ENCODE measurements at places on chromosomes 6 and 20.

- no peak for DNase-seq
Measured at GRCh38 chr6:117110146-117110545, 155.2 kb upstream of the VGLL2 start.

DNA sequence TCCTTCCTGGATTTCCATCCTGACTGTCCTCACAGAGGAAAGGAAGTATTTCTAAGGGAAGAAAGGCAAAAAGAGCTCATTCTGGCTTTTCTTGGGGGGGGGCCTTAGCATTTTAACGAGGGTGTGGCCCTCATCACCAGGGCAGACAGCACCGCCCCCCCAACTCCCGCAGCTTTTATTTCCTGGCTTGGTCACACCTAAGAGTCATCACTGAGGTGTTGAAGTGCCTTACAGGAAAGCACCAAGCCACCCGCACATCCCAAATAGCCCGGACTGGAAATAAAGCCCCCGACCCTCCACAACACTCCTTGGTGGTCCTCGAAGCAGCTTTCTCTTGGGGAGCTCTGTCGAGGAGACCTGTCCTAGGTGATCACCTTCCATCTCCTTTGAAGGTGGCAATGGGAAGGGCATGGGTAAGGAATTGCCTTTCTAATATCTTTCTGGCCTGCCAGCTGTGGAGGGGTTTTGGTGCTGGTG, 1.3 kb downstream of the PTK7 start:
- DNase-seq, result no peak

DNA sequence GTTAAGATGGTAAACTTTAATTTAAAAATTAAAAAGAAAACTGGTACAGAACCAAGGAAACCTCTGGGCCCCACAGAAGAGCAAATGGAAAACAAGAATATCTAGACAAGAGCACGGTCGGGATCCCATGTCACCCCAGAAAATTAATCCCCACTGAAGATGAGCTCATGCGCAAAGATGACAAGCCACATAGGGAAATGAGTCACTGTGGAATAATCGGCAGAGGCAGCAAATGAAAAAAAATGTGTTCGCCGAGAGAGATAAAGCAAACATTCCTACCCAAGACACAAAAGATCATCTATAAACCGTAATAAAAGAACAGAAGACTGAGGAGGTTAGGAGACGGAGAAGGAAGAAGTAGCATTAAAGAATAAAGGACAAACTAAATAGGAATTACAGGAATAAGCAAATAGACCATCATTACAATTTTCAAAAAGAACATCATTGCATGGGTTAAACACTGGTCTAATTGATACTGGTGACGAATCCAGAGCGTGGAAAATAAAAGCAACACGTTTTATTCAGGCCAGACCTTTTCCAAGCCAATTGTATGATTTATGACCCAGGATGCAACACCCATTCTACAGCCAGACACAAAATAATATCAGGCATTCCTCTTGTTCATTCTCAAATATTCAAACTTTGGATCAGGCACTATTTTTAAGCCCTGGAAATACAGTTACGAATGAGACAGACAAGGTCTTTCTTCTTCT, 138.0 kb upstream of the ARID1B start:
- no peak for DNase-seq

DNA sequence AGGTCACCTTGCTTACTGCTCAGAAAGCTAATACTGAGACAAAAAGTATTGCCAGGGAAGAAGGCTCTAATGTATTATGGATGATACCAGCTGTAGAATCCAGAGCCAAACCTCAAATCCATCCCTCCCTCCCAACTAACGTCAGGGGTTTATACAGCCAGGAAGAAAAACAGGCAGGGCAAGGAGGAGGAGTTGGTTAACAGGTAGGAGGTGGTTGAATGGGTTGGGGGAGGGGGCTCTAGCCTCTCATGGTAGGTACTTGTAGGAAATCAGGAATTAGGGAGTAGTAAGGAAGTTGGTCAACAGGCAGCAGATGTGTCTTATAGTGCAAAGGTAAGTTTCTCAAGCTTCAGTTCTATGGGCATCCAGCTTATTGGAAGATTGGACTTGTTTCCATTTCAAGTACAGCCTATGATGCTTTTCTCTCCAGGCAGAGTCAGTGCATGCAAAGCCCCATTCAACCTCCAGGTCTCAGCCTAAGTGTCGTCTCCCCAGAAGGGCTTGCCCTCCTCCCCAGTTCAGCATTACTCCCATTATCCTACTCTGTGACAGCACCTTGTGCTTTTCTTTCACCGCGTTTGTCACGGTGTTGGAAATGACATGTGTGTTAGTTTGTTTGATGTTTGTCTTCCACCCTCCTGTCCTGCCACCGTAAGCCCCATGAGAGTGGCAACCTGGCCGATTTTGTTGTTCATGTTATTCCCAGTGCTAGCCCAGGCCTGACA, 38.1 kb downstream of the PNLDC1 start:
- no peak for DNase-seq

DNA sequence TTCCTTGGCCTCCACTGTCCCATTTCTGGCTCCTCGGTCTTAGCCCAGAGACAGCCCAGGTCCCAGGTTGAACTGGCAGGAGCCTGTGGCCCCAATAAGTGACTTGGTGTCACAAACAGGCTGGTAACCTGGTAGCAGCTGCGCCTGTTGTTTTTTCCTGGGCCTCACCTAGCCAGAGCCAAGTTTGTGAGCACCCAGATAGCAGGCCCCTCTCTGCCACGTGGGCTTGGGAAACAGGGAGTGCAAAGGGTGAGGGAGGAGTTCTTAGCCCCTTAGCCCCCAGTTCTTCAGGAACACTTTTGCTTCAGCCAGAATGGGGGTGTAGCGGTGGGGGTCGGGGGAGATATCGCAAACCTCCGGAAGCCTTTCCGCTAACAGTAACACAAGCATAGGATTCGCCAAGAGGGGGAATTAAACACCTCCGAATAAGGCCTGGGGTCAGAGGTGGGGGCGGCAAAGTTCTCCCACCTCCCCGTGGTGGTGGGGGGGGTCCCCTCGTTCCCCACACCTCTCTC, 760 bp downstream of the C6orf132 start:
- DNase-seq, result no peak

GRCh38 chr6:130981409-130981808, 81.6 kb downstream of the EPB41L2 start:
- no peak for DNase-seq

DNA sequence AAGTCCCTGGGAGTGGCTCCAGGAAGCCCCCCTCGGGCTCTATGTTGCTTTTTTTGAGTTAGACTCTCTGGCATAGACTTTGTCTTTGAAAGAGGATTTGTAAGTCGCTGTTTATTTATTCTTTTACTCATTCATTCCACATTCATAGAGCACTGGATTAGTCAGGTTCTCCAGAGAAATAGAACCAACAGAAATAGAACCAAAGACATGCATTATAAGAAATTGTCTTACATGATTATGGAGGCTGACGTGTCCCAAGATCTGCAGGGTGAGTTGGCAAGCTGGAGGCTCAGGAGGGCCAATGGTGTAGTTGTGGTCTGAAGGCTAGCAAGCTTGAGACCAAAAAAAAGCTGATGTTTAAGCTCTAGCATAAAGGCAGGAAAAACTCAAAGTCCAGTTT, 98.3 kb upstream of the CHD6 start:
- no peak for DNase-seq

- DNase-seq, result no peak
Measured at GRCh38 chr20:36018208-36018988, 50.0 kb downstream of the CNBD2 start.

- DNase-seq, result no peak
Measured at GRCh38 chr20:19851861-19852260, 93.8 kb downstream of the RIN2 start.

- DNase-seq, result no peak
Measured at GRCh38 chr6:74764486-74764885, 441.4 kb downstream of the COL12A1 start.

GRCh38 chr6:111591370-111591900, 14.2 kb downstream of the TRAF3IP2 start:
- no peak for DNase-seq

- no peak for DNase-seq
Measured at GRCh38 chr6:163926642-163927041, 512.1 kb downstream of the QKI start.

DNA sequence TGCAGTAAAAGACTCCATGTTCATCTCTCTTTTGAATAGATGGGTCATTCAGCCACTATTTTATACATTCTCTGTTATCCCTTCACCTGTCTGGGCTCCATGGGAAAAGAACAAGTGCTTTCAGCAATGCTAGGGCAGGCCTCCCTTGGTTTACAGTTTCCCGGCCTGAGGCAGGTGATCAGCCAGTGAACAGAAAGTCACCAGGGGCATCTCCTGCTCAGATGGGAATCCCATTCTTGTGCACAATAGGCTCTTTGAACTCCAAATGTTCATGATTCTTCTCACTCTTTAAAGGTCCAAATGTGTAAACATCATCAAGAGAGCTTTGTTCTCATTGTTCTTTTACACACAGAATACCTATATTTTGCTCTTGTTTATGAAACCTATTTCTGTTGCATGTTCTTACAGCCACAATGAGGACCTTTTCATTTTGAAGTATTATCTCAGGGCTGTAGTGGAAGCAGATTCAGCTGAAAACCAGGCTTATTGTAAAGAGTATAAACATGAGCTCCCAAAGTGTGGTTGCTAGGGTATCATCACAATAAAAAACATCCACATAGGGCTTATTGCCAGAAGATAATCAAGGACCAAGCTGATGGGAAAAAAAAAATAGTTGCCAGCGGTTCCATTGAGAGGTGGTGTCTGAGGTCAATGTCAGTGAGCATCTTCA, 267.1 kb upstream of the SGK1 start:
- DNase-seq, result no peak

- DNase-seq, result no peak
Measured at GRCh38 chr6:144519426-144519825, 234.3 kb downstream of the UTRN start.

DNA sequence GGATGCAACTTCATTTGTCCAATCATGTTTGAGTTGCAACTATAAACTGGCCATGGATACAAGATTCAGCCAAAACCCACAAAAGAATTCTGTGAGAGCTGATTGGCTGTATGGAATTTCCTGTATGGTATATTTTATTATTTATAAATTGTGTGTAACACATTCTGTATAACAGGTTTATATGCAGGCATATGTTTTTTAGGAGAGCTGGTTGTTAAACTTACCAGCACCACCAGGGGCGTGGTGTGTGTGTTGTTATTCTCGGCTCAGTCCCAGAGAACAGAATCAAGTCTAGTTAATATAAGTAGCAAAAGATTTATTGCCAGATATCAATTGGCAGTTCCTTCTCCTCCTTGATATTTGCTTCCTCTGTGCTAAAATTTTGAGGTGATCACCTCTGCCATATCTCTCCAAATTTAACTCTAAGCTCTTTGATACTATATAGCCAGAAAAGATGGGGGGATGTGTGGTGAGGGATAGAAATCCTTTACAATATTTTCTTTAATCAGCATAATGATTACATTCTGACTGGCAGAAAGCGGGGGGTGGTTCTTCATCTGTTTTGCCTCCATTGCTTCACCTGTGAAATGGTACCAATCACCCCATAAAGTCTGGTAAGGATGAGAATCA, 22.9 kb downstream of the CNBD2 start:
- no peak for DNase-seq

DNA sequence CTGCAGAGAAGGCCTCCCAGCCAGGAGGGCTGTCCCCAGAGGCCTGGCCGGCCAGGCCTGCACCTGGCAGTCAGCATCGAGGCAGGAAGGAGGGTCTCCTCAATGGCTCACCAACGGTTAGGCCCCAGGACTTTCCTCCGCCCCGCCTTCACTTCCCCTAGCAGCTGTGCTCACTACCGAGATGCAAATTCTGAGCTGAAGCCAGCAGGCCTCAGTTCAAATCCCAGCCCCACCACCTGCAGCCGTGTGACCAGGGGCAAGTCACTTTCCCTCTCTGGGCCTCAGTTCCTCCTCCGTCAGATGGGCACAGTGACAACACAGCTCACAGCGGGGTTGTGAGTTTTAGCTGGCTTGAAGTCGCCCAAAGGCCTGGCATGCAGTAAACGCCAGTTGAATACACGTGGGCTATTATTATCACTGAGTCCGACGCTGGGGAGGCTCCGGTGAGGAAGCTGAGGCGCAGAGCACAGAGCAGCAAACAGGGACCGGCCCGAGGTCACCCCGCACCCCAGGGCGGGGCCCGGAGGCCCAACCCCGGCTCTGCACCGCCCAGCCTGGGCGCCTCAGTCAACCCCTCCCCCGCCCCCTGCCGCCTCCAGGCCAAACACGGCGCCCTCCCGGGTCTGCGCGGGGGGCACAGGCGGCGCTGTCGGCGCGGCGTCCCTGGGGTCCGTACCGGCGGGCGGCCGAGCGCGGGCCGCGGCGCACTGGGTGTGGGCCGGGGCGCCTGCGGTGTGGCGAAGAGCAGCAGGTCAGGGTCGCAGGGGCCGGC, 671 bp downstream of the E2F1 start:
- peak; percentile 50 for DNase-seq

DNA sequence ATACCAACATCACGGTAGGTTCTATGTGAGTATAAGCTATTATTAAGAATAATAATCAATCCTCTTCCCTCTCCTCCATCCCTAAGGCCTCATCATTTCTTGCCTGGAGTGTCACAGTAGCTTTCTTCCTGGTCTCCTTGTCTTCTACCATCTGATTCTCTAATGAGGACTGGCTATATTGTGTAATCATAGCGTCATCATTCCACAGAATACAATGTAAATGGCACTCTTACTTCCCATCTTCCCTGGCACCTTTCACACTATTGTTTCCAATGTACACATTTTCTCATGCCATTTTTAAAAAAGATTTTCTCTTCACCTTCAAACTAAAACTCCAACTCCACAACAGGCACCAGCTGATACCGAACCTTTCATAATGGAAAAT, 2.2 kb upstream of the BTN3A2 start:
- DNase-seq, result no peak

DNA sequence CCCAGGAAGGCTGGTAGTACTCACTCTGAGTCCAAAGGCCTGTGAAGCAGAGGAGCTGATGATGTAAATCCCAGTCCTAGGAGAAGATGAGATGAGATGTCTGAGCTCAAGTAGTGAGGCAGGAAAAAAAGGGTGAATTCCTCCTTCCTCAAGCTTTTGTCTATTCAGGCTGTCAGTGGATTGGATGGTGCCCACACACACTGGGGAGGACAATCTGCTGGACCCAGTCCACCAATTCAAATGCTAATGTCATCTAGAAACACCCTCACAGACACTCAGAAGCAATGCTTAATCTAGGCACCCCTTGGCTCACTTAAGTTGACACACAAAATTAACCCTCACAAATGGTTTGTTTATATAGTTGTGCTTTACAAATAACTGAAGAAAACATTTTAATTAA, 94.6 kb downstream of the CD109 start:
- DNase-seq, result no peak

GRCh38 chr6:33730611-33731010, 16.1 kb downstream of the IP6K3 start:
- no peak for DNase-seq

GRCh38 chr20:63475209-63475608, 2.8 kb upstream of the KCNQ2 start:
- DNase-seq, result peak; percentile 47

GRCh38 chr20:24679448-24680047, 210.1 kb downstream of the SYNDIG1 start:
- no peak for DNase-seq

DNA sequence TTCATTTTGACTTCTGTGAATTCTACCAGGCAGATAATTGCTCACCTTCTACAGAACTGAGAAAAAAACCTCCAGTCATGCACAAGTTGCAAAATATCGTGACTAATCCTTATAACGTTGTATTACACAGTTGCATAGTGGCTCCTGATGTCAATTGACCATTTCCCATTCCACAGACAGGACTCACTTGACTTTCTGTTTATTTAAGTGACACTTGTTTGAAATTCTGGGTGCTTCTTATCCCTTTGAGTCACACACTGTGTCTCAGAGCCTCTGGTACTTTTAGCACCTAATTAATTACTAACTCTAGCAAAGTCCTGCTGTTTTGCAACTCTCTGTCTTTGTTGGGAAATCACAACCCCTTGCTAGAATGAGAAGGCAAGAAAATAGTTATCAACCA, 16.2 kb upstream of the RSPO3 start:
- DNase-seq, result no peak

Measured in progenitor cell of endocrine pancreas (in vitro differentiated cells).